ENCODE measurements at places on chromosomes 3 and 15.

- no peak overlapping the region for H3K27ac ChIP-seq
- H3K4me3 ChIP-seq: no peak overlapping the region
- H3K4me1 ChIP-seq: 0 out of 2 replicates have a peak, but pooled peaks cover 3% of the 10 kb centered on the region
- no peak for DNase-seq
Measured at GRCh38 chr3:37625051-37625450, 236.6 kb upstream of the CTDSPL start.

GRCh38 chr15:44712346-44713005, 1.2 kb downstream of the B2M start:
- peak; percentile 87 for DNase-seq
- peak overlapping the region; percentile 97 for H3K27ac ChIP-seq
- H3K4me3 ChIP-seq: peak overlapping the region; percentile 97
- peaks cover 25% of the 10 kb centered on the region for H3K36me3 ChIP-seq
- no peaks in the 10 kb centered on the region for H3K27me3 ChIP-seq
- peaks cover 48% of the 10 kb centered on the region for H3K4me1 ChIP-seq

- no peaks in the 10 kb centered on the region for H3K36me3 ChIP-seq
- H3K4me1 ChIP-seq: no peaks in the 10 kb centered on the region
- no peaks in the 10 kb centered on the region for H3K27me3 ChIP-seq
Measured at GRCh38 chr3:30315447-30315846, 291.0 kb upstream of the TGFBR2 start.

GRCh38 chr3:114333180-114333922, 39.5 kb downstream of the TIGIT start:
- H3K4me3 ChIP-seq: no peak overlapping the region
- H3K36me3 ChIP-seq: no peaks in the 10 kb centered on the region
- no peaks in the 10 kb centered on the region for H3K27me3 ChIP-seq

DNA sequence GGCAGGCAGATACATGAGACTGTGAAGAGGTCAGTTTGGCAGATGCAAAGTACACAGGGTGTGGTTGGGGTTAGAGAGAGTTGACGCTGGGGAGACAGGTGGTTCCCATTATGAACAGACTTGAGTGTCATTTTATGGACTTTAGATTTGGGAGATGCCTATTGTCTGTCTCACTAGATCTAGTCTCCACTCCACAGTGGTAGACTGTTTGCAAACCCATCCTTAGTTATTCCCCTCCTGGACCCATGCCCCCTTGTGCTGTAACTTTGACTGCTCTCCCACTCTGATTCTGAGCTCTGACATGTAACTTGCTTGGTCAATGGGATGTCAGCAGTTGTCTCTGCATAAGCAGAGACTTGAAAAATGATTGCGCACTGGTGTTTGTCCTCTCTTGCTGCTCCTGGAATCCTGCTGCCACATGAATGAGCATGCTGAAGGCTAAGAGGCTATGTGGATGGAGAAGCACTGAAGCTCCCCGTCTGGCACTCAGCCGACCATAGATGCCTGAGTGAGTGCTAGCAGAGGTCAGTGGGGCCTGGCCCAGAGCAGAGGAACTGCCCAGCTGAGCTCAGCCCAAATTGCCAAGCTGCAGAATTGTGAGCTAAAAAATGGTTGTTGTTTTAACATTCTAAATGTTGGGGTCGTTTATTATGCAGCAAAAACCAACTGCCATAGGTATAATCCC, 88.2 kb downstream of the FAM43A start:
- no peaks in the 10 kb centered on the region for H3K27me3 ChIP-seq
- no peaks in the 10 kb centered on the region for H3K4me1 ChIP-seq
- H3K36me3 ChIP-seq: no peaks in the 10 kb centered on the region
- H3K4me3 ChIP-seq: no peak overlapping the region

DNA sequence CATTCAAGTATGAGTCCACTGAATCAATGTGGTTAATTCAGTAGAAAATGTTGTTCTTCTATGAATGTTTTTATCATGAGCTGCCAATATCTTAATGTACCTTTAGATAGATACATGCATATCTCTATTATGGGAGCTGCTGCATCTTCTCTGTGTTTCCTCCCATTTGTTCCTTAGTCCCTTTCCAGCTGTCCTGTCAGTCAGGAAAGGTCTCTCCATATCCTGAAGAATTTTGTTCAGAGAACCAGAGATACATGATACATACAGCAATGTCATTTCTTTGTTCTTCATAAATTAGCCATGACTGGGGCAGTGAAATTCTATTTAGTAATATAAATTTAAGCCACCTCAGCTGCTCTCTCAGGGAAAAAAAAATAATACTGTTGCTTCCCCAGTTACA, 103.7 kb downstream of the P3H2 start:
- DNase-seq: no peak
- H3K4me1 ChIP-seq: no peaks in the 10 kb centered on the region
- no peak overlapping the region for H3K27ac ChIP-seq
- H3K36me3 ChIP-seq: no peaks in the 10 kb centered on the region
- no peak overlapping the region for H3K4me3 ChIP-seq

DNA sequence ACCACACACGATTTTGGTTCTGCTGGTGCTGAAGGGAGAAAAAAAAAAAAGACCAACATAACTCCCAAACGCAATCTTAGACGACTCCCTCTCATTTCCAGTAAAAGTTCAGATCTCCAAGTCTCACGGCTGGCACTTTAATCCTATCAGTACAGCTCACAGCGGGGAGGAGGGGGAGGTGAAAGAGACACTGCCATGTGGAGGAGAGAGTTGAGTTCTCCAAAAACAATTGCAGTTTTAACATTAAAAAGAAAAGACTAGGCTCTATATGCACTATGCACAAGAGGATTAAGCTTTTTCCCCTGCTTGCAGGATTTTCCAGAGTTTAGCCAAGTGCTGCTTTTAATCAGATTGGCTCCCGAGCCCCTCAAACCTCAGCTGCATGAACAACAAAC, 16.8 kb downstream of the BMF start:
- no peak overlapping the region for H3K27ac ChIP-seq
- peaks cover 30% of the 10 kb centered on the region for H3K4me1 ChIP-seq
- H3K4me3 ChIP-seq: no peak overlapping the region
- H3K36me3 ChIP-seq: no peaks in the 10 kb centered on the region
- no peak for DNase-seq
- H3K27me3 ChIP-seq: no peaks in the 10 kb centered on the region

- no peaks in the 10 kb centered on the region for H3K36me3 ChIP-seq
- H3K4me3 ChIP-seq: no peak overlapping the region
- no peaks in the 10 kb centered on the region for H3K27me3 ChIP-seq
- no peaks in the 10 kb centered on the region for H3K4me1 ChIP-seq
Measured at GRCh38 chr3:16329036-16329825, 64.2 kb downstream of the OXNAD1 start.

DNA sequence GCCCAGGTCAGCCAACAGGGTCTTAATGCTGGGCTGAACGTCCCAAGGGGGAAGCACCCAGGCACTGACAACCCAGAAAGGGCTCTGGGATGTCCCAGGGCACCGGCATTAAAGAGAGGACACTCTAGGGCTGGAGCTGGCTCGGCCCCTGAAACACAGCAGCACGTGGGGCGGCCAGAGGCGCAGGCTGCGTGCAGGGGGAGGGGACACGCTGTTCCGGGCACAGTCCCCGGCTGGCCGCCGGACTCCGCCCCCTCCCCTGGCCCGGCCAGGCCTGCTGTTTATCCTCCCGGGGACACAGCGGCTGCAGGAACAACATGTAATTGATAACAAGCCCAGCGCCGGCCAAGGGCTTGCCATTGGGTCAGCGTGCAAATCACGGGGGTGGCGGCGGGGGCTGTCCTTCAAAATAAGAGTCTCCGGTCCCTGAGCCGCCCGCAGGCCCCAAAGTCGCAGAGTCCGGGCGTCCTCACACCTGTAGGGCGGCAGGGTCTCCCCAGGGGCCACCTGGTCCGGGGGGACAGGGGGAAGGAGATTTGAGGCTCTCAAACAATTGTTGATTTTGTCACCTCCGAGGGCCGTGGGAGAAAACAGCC, 1.3 kb downstream of the KLF15 start:
- H3K4me1 ChIP-seq: peaks cover 11% of the 10 kb centered on the region
- peak; percentile 74 for DNase-seq
- peak overlapping the region; percentile 87 for H3K4me3 ChIP-seq
- H3K27me3 ChIP-seq: no peaks in the 10 kb centered on the region
- H3K27ac ChIP-seq: peak overlapping the region; percentile 44

- no peaks in the 10 kb centered on the region for H3K27me3 ChIP-seq
- DNase-seq: no peak
- no peaks in the 10 kb centered on the region for H3K36me3 ChIP-seq
- no peak overlapping the region for H3K27ac ChIP-seq
- no peaks in the 10 kb centered on the region for H3K4me1 ChIP-seq
- no peak overlapping the region for H3K4me3 ChIP-seq
Measured at GRCh38 chr3:188268336-188268735, 114.4 kb downstream of the LPP start.

DNA sequence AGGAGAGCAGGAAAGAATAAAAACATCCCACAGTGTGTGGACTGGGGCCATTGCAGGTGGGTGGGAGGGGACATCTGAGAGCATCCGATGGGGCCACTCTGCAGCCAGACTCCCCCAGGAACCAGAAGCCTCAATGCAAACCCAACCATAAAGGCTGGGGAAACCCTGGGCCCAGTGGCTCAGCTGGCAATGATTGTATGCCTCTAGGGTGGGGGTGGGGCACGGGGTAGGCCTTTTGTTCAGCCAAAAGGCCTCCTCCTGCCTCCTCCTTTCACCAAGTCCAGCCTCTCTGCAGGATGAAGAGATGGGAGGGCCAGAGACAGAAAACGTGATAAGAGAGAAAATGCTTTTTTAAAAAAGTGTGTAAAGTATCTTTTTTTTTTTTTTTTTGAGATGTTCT, 45.5 kb upstream of the HERC1 start:
- H3K4me3 ChIP-seq: no peak overlapping the region
- no peaks in the 10 kb centered on the region for H3K36me3 ChIP-seq
- DNase-seq: no peak
- no peaks in the 10 kb centered on the region for H3K4me1 ChIP-seq
- H3K27ac ChIP-seq: no peak overlapping the region

DNA sequence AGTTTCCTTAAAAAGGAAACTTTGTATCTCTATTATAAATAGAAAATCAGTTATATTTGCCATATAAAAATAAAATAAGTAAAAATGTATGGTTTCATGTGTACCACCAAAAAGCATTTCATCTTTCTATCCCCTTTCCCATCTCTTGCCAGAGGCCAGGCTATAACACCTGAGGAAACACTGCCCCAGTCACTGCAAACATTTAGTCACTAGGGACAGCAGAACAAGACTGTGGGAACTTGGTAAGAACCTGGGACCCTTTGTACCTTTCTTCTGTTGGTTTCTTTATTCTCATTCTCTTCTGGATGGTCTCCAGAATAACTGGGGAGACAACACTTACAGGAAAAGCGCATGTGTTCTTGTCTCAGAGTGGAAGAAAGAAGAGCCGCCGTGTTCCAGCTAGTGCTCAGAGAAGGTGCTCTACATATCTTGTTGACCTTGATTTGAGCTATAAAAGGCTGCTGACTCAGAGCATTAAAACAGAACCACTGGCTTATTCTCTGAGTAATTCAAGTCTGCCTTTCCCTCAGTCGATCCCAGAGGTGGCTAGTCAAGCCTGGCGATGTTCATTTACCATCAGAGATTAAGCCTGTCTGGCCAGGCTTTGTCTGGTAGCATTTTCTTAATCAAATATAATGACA, 361.6 kb downstream of the RBMS3 start:
- H3K27me3 ChIP-seq: no peaks in the 10 kb centered on the region
- H3K27ac ChIP-seq: no peak overlapping the region
- no peak overlapping the region for H3K4me3 ChIP-seq
- DNase-seq: no peak

DNA sequence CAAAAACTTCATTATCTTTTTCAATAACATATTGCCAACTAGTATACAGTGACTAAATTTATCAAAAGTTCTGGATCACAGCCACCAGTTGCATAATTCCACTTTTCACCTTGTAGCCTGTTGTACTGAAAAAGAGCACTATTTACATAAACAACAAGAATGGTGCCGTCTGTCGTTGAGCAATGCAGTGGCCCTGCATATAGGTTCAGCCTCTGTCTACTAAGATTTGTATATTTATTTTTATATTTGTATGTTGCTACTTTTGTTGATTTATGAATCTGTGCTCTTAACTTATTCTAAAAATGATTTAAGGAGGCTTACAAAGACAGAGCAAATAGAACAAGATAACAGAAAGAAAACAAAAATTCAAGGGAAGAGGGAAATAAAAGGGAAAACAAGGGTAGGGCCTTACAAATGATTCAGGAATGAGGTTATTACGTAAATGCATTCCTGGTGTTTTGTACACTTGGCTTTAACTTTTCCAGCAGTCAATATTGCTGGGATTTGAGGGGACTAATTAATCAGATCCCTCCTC, 257.6 kb upstream of the STT3B start:
- H3K4me1 ChIP-seq: no peaks in the 10 kb centered on the region
- DNase-seq: no peak
- H3K27ac ChIP-seq: no peak overlapping the region
- no peaks in the 10 kb centered on the region for H3K36me3 ChIP-seq
- no peak overlapping the region for H3K4me3 ChIP-seq

DNA sequence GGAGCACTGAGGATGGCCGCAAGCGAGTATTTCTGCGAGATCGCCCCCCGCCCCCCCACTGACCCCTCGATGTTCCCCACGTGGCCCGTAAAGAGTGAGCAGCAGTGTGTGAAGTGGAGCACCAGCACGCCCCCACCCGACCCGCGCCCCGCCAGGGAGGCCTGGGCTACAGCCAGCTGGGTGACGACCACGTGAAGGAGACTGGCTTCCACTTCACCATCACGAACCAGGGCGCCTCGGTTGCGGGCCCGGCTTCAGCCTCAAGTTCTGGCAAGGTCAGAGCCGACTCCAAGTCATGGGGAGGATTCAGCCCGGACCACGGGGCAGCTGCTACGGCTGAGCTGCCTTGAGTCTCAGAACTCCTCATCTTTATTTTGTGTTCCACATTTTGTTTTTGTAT, 2.4 kb upstream of the RNU5B-1 start:
- no peak for DNase-seq
- peaks cover 6% of the 10 kb centered on the region for H3K4me1 ChIP-seq
- no peaks in the 10 kb centered on the region for H3K27me3 ChIP-seq
- H3K4me3 ChIP-seq: no peak overlapping the region
- no peaks in the 10 kb centered on the region for H3K36me3 ChIP-seq

DNA sequence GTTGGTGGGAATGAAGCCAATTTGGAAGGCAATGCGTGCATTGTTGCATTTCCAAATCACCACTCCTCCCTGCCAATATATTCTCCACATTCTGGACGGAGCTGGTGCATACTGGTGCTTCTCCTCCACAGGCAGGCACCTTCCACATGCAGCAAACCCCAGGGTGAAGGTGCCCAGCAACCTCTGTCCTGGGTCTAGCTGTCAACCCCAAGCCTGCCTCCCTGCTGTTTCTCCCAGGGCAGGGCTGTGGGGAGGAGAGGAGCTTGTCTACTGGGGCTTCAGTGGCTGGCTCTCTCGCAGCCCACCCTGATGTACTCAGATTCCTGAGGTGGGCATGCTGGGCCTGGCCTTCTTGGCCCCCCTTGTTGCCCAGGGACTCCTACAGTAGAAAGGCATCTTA, 20.1 kb downstream of the GASK1A start:
- no peak overlapping the region for H3K27ac ChIP-seq
- H3K4me3 ChIP-seq: no peak overlapping the region
- no peaks in the 10 kb centered on the region for H3K36me3 ChIP-seq
- no peaks in the 10 kb centered on the region for H3K27me3 ChIP-seq

DNA sequence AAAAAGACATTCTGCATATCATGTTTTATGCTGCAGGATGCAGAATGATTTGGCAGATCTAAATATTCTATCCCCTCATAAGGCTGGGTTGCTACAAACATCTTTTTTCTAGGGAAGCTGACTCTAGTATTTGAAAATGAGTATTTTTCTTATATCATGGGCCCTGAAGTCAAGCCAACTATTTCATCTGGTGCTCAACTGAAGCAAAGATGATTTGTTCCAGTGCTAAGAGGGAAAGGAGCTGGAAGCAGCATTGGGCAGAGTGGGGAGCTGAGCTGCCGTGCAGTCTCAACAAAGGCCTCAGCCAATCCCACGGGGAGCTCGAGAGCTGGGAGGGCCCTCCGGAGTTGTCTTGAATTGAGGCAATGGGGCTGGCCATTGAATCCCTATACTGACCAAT, 155.3 kb upstream of the SLCO3A1 start:
- H3K27ac ChIP-seq: no peak overlapping the region
- no peaks in the 10 kb centered on the region for H3K27me3 ChIP-seq
- H3K4me3 ChIP-seq: no peak overlapping the region
- H3K36me3 ChIP-seq: no peaks in the 10 kb centered on the region

Data from MM.1S (cell line).